ENCODE measurements at places on chromosomes 11 and 22.

GRCh38 chr11:134763030-134763388 is 351.0 kb upstream of the B3GAT1 start:
- no peak for DNase-seq

DNA sequence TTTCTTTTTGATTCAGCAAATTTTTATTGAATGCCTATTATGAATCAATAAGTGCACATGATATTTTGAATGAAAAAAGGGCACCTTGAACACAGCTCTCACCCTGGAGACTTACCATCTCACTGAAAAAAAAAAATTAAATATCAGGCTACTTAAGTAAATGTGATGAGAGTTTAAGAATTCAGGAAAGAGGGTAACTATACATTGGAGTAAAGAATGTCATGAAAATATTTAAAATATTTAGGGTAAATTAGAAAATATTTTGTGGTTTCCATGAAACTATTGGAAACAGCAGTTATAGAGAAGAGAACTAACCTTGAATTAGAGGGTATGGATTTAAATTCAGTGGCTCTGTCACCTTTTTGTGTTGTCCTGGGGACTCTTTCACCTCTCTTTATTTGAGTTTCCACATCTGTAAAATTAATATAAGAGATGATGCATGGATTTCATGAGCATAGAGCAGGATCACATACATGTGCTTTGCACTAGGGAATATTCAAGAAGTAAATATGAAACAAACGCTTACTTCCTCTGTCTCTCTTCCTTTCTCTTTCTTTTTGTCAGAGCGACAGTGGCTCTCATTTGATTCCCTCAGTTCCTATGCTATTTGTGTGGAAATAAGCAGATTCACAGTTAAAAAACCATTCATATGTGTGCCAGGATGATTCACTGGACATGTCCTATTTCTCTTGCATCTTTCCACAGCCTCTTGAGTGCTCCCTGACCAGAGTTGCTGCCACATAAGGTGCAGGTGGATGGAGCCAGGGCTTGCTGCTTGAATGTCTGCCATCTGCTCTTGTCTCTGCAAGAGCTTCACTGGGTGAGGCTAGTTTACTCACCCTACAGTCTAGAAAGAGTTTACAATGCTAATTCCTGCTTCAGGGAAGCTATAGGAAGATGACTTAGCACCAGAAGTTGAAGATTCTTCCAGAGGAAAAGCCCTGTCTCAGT is 533.1 kb downstream of the ETS1 start:
- peak; percentile 68 for DNase-seq

- peak; percentile 88 for DNase-seq
These were observed 40.5 kb downstream of the GGTLC2 start for GRCh38 chr22:22684580-22685561.

DNA sequence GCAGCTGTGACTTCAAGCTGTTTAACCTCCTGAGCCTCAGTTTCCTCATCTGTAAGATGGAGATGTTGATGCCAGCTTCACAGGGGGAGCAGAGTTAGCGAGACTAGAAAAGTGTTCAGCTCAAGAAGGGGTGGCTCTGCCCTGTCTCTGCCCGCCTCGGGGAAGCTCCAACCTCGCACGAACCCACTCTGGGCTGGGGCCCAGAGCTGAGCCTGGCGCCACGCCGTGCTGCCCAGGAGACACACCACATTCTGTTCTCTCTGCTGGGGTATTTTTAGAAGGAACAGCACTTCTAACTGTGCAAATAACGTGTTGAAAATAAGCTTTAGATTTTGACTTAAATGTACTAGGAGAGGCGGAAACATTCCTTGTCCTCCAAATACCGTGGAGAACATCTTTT is 74.1 kb downstream of the PHF21B start:
- no peak for DNase-seq

DNA sequence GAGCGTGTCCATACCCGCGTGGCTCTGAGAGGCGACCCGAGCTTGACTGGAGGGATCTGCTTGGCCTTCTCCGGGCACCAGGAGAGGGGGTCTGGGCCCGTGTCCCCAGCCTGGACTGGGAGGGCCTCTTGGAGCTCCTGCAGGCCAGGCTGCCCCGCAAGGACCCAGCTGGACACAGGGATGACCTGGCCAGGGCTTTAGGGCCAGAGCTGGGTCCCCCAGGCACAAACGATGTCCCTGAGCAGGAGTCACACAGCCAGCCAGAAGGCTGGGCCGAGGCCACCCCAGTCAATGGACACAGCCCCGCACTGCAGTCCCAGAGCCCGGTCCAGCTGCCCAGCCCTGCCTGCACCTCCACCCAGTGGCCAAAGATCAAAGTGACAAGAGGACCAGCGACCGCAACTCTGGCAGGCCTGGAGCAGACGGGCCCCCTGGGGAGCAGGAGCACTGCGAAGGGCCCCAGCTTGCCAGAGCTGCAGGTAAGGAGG is 38.2 kb downstream of the TRIOBP start:
- no peak for DNase-seq

DNA sequence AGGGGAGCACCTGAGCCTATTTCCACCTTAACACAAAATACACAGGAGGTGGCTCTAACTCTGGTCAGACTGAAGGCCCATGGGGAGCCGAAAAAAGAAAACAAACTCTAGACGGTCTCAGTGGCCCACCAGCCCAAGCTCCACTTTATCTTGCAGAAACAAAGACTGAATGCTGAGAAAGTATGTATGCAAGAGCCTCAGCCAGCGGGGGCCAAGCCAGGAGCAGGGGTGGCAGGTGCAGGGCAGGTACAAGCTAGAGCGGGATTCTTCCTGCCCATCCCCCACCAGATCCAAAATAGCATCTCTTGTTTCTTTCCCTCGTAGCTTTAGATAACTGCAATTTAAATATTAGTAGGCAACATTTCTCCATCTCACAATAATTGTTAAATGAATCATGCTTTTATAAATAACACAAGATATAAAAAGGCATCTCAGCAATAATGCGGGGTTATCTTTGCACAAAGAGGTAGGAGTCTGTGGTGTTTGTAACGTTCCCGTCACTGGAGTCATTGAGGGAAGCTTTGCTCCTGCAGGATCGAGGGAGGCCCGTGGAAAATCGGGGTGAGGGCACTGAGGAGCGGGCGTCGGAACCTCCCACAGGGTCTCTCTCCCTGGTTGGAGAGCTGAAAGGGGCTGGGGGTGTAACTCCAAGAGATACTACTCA is 418.0 kb downstream of the SHANK2 start:
- DNase-seq = no peak

- DNase-seq = no peak
These were observed 73.7 kb downstream of the FLI1 start for GRCh38 chr11:128767591-128768001.

GRCh38 chr11:2932850-2933251 is 3.6 kb upstream of the PHLDA2 start:
- peak; percentile 60 for DNase-seq

DNA sequence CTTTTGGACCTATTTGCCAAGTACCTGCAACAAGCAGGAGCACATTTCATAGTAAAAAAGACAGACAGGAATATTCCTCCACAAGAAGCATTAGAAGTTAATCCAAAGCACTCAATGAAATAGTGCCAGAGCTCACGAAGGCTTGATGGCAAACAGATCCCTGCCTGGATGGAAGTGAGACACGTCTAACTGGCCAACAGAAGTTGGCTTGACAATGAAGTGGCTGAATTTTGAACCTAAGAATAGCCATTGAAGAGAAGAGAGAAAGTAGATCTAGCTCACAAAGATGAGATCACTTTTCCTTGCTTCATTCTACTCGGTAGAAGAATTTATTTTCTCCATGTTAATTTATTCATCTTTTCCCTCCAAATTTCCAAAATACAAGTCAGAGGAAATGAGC is 30.6 kb upstream of the APOA1 start:
- no peak for DNase-seq

DNA sequence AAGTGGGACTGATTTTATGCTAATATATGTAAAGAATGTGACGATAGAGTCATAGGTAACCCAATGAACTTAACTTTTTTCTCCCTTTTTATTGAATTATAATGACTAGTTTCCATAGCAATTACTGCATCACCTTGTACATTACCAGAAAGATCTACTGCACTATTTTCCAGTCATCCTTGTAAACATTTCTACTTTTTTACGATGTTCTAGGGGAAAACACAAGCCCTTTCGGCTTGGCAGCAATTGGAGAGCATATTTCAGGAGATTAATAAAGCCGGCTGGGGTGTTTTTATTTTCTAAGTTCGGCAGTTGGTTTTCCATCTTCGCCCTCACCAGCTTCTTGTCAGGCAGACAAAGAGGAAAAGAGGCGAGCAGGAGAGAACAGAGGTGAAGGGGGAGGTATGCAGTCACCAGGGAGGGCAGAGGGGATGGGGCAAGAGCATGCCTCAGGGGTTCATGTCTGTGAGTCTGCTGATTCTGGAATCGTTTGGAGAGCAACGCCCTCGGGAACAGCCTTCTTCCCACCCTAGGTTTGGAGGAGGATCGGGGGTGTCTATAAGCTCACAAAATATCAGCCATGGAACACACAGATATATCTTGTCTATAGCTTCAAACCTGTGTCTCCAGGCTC is 476.4 kb downstream of the MIAT start:
- no peak for DNase-seq

- no peak for DNase-seq
These were observed 8.0 kb upstream of the EFCAB6 start for GRCh38 chr22:43819931-43820640.

DNA sequence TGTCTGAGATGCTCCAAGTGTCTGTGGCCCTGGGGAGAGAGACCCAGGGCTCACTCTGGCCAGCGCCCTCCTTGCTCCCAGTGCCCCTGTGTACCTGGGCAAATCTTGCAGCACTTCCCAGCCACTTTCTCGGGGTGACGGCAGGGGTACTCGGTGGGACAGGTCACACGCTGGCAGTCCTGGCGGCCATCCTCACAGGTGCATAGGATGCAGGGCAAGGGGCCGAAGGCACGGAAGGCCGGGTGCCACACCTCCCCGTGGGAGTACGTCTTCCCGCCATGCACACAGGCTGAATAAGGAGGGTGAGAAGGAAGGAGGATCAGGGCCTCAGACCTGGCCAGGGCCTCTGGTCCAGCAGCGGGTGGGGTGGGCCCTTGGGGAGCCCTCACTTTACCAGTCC is 28.0 kb downstream of the CHRDL2 start:
- no peak for DNase-seq

DNA sequence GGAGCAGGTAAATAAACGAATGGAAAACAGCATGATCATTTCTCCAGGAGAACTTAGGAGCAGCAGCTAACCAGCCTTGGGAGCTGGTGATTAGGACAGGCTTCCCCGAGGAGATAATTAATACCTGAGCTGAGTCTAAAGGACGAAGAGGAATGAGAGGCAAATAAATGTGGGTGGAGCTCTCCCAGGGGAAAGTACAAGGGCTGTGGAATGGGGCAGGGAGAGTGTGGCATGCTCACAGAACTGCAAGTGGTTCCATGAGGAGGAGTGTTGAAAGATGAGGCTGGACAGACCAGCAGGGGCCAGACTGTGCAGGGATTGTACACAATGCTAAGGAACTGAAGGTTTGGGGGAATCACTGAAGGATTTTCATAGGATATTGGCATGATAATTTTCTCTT is 14.2 kb upstream of the TLCD5 start:
- DNase-seq = no peak

DNA sequence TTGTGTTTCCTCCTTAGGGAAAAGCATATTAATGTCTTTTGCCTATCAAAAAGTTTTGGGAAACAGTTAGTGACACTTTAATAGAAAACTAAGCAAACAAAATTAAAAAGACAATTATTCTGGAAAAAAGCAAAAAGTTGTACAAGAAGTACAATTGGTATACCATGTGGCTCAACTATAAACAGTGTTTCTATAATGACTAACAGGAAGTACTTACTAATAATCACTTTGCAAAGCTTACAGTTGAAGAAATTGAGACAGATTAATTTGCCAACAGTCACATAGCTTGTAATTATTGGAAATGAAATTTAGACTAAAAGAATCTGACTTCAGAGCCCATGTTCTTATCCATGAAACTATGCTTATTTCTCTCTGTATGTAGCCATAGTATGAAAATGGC is 24.7 kb downstream of the PPME1 start:
- DNase-seq = peak; percentile 29

DNA sequence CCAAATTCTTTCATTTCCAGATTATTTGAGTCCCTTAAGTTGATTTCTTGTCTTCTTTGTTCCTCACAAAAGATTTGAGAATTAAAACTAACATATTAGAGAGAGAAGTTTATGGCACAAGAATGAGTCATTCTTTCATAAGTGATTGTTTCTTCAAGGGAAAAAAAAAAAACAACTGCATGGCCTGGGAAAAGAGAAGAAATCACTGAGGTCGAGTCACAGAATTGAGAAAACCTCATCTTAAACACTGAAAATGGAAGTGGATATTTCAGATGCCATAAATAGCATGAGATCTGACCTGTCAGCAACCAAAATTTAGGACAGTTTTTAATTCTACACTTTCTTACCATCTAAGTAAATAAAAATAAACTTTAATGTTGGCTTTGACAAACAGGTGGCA is 87.2 kb downstream of the CWF19L2 start:
- DNase-seq = peak; percentile 36

DNA sequence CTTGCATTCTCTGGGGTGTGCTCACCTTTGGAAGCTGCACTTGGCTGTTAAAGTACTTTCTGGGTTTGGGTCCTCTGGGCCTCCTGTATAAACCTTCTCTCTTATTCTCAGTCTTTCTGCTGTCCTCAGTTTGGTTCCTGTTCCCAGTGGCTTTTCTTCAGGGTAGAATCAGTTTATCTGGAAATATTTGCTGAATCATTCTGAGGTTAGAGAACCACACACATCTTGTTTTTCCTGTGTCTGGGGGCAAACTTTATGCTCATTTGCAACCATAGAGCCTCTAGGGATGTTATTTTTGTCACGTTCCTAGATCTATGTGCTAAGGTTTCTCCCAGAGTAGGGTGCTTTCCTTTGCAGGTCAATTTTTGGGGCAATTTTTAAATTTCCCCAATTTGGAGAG is 224.3 kb upstream of the C11orf87 start:
- peak; percentile 6 for DNase-seq

GRCh38 chr11:94303966-94304958 is at the start of gene IZUMO1R:
IZUMO1R (plus strand) TSS chr11:94304580; CDS start chr11:94305637, 1,057 bp downstream.
- DNase-seq = peak; percentile 24

GRCh38 chr11:9754010-9754471 is 90.2 kb downstream of the SWAP70 start:
- DNase-seq = peak; percentile 60

- no peak for DNase-seq
These were observed 157.6 kb downstream of the RAB38 start for GRCh38 chr11:88017666-88018065.

- no peak for DNase-seq
These were observed 35.3 kb upstream of the EP300 start for GRCh38 chr22:41057076-41057475.

DNA sequence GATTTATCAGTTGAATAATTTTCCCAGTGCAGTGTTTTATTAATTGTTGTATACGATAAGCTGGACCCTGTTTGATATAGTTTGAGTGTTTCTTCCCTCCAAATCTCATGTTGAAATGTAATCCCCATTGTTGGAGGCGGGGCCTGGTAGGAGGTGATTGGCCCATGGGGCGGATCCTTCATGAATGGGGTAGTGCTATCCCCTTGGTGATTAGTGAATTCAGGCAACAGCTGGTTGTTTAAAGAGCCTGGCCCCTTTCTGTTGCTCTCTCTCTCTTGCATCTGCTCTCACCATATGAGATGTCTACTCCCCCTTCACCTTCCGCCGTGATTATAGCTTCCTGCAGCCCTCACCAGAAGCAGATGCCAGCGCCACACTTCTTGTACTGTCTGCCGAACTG is 1.5 kb downstream of the OR5A1 start:
- no peak for DNase-seq

GRCh38 chr11:45527898-45528297 is 137.5 kb downstream of the CHST1 start:
- peak; percentile 5 for DNase-seq
